ENCODE measurements at places on chromosomes 6 and 20. TPM values are rescaled to one million over a fixed set of nuclear protein-coding genes. Genes with fewer than 3 reads are reported as not detected.

IPCEF1 gene
- total RNA-seq, result 0.10 TPM

PROKR2 gene
- total RNA-seq, result not detected

SLC22A23 gene
- 11.8 TPM for total RNA-seq

VSX1 gene
- 1.3 TPM for total RNA-seq

CALHM4 gene
- not detected for total RNA-seq
